ENCODE measurements at places on chromosomes 2 and 18.

GRCh38 chr2:143577489-143577888, 448.3 kb downstream of the ARHGAP15 start:
- DNase-seq = no peak

GRCh38 chr2:134639265-134639664, 79.5 kb downstream of the TMEM163 start:
- no peak for DNase-seq

DNA sequence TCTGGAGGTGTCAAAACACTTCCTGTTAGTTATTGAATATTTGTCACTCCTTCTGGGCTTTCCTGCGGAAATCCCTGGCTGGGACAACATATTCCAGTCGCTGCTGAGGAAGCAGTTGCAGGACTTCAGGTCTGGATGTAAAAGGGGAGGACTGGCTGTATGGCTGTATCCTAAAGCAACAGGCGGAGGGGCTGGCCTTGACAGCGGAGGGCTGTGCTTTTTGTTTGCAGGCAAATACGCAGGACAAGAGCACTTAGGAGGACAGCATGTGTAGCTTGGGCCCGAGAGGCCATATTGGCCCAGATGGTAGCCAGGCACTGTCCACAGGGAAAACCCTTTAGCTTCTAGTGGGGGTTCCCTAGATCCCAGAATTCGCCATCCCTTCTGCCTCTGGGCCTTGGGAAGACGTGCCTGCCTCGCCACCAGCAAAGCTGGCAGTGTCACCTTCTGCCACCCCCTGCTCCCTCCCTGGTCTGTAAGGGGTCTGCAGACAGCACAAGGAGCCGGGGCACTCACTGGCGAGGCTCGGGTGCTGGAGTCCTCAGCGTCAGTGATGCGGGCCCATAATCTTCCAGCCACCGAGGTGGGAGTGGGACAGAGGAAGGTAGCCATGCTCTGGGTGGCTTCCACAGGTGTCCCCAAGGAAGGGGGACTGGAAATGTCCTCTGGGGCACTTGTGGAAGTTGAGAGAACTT, 6.7 kb downstream of the NPPC start:
- DNase-seq = no peak

- no peak for DNase-seq
Observed at GRCh38 chr2:10449838-10450691, 1.9 kb upstream of the ODC1 start.

DNA sequence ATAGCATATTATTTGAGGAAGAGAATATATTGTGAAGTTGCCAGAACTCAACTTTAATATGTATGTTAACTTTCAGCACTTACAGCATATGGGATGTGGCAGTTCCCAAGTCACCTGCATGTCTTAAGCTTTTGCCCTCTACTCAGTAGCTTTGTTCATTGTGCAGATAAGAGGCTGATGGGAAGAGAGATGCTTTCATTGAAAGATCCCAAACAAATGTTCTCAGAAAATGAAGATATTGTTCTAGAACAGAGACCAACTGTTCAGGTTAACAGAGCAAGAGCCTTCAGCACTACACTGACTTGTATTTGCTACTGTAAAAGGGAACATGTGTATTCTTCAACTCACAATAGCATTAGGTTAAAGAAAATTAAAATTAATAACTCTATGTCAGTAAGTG, 28.1 kb downstream of the GAREM1 start:
- DNase-seq = no peak

DNA sequence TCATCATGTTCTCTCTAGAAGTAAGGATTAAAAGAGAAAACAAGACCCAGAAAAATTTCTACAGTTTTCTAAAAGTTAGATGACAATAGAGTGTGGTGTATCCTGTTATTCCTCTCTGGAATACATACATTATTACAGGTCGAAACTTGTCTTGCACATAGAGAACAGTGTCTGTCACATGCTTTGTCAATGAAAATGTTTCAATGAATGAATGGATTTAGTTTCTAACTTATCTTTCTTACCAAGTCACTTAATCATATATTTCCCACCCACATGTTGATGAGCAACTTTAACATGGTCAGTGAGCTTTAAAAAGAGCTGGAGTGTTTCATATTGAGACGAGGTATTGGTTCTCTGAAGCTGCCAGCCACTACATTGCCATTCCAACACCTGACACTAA, 4.3 kb downstream of the DSG4 start:
- no peak for DNase-seq

Data from naive thymus-derived CD8-positive, alpha-beta T cell (primary cell).